ENCODE measurements at places on chromosomes 5 and 9.
A peak's percentile ranks its signal among the peaks of the same experiment; 100 is the strongest.

- no peak for DNase-seq
Observed at GRCh38 chr5:112951124-112951702, 25.4 kb upstream of the DCP2 start.

- DNase-seq, result peak; percentile 66
Observed at GRCh38 chr5:94715768-94716167, 97.3 kb downstream of the SLF1 start.

GRCh38 chr5:154740483-154740882, 14.7 kb upstream of the LARP1 start:
- peak; percentile 85 for DNase-seq

DNA sequence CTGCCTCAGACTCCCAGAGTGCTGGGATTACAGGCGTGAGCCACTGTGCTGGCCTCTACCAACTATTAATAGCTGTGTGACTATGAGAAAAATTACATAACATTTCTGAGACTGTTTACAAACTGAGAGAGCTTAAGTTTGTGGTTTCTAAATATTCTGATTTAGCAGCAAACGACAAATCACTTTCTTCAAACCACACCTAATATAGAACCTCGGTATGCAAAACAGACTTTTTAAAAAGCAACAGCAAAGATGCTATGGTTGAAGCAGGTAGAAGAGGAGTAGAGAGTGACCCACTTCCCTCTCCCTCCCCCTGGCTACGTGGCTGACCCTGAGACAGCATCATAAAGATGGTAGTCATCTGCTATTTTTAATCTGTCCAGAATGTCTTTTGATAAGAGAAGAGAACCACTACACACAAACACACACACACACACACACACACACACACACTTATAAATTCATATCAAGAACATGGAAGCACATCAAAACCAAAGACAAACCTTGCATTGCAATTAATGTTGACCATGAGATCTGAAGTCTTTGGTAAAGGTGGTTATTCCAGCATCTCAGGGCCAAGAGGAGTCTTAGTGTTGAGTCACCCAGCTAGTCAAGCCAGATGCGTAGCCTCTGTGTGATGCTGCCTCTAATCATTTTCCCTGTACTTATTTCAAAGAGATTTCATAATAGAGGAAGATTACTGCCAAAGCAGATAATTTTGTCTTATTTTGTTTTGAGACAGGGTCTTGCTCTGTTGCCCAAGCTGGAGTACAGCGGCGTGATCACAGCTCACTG, 58.1 kb upstream of the TMEM215 start:
- DNase-seq, result no peak

DNA sequence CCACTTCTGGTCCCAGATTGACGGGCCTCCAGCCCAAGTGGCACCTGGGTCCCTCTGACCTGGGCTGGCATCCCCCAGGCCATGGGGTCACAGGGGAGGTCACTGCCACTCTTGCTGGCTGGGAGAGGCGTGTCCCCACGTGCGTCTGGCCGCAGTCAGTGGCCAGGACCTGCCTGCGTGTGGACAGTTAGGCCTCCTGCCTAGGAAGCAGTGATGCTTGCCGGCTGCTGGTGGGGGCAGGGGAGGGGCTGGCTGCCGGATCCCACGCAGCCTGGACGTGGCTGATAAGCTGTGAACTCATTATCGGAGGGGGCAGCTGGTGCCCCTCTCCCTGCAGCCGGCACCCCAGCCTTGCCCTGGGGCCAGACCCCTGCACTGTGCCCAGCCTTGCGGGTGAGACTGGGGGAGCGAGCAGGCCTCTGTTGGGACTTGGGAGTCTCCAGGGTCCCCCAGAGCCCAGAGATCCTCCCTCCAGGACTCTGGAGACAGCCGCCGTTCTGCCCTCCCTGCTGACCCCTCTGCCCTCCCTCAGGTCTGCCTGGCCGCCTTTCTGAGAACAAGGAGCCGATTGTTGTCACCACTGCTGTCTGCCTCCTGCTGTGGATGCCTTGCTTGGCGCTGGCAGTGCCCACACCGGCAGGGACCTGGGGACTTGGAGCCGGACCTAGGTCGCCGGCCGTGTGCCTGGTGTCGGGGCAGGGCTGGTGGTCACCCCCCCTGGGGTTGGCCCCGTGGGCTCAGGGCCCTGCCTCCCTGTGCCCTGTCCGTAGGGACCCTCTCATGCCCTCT, 12.3 kb downstream of the RXRA start:
- peak; percentile 59 for DNase-seq

Data from left ventricle myocardium superior (tissue), 1 donor.